Stimulated activated CD8-positive, alpha-beta memory T cell treated with anti-CD3 and anti-CD28 coated beads, Interleukin-7, amount 100 ng/mL, for 1 hour (primary cell): ENCODE measurements at places on chromosomes 7 and 10.

DNA sequence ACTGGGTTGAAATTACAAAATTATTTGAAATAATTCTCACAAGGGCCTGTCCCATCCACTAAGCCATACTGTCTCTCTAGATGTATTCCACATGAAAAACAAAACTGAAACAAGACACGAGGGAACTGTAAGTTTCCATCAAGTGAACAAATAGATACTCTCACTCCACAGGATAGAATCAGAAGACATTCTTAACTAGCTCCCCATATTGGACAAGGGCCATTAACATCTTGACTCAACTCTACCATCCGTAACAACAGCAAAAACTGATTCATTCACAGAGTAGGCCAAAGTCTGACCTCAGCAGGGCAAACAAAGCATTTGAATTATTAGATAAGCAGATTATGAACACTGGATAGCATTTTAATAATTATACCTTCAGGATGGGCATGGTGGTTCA lies 29.1 kb downstream of the UBE2H start:
- DNase-seq, result no peak

DNA sequence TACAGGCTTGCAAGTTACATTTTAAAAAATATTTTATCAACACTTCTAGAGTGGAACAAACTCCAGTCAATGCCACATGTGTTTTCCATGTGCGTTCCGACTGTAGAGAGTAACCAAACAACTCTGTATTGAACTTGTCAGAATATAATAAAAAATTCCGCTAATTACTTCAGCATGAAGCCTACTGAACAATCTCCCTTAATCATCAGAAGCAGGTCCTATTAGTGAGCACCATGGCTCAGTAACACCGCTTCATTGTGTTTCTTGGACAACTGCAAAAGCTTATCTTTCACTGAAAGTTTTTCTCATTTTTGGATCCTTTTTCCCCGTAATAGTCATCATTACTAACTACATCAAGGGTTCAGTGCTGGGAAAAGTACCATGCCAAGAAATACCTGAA lies 117.0 kb downstream of the MKX start:
- no peak for DNase-seq

DNA sequence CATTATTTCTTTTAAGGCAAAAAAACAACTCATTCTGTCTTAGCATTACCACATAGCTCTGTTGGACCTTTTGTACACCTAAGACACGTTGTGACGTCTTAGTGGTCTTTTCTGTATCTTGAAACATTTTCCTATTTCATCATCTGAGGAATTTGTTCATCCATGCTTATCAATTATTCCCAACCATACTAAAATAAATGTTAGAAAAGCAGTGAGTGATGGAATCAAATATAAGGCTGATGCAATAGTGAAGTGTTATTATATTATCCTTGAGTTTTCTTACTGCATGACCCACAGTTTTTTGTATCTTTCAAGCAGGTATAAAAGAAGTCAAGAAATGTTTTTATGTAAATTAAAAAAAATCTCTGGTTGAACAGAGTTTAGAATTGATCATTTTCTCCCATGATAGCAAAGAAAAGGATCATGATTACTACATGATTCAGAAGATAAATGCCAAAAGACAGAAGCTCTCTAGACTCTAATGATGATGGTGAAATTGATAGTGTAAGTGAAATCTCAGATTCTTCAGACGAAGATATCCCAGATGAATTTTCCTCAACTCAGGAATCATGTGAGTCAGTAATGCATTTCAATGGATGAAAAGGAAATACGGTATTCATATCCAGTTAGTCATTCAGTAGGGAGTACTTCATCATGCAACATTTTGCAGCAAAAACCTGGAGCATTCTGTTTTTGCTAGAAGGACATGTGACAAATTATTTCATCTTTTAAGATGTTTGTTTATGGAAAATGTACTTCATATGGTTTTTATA lies 51.4 kb downstream of the CELF2 start:
- no peak for DNase-seq

DNA sequence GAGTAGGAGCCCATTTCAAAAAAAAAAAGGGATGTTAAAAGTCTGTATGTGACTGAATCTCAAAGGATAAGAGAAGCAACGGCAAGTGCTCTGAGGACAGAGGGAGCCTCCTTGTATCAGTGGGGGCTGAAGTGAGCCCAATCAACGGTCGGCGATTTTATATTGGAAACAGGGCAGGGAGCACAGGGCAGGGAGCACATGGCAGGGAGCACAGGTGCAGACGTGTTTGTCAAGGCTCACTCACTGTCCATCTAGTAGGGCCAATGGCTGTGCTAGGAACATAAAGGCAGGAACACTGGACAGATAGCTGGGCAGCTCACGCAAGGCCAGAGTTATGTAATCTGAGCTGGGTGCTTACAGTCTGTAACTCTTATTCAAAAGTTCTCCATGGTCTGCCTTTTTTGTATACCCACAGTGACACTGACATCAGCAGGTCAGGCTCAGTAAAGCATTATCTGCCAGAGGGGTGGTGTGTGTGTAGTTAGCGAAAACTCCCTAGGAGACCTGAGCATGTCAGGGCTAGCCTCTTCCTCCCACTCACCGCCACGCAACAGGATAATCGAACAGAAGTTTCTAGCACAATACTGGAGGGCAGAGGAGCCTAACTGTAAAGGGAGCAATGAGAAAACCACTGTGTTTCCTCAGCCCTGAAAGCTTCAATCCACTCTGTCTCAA lies 15.4 kb downstream of the AKR1B1 start:
- no peak for DNase-seq

DNA sequence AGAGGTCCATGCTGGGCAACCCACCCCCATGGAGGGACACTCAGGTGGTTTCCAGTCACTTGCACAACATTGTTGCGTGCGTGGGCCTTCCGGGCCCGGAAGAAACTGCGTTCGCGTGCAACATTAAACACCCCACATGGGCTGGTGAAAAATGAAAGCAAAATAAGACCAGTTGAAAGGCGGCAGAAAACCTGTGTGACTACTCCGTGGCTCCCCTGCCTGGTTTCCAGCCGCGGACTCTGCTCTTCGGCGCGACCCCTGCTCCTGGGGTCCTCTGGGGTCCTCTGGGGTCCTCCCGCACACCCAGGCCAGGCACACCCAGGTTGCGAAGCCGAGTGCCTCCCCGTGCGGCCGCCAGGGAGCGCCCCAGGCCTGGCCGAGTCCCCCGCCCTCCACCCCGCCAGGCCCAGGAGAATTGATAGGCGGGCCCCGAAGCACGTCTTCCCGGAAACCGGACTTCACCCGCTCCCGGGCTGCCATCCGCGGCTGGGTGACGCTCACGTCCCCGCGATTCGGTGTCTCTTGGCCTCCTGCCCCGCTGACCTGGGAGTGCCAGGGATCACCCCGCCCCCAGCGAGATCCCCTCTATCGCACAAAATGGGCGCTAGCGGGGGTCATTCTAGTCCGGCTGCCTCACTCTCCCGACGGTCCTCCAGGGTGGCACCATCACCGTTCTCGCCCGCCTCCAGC lies 1.9 kb upstream of the SH2D4B start:
- DNase-seq, result peak; percentile 41

DNA sequence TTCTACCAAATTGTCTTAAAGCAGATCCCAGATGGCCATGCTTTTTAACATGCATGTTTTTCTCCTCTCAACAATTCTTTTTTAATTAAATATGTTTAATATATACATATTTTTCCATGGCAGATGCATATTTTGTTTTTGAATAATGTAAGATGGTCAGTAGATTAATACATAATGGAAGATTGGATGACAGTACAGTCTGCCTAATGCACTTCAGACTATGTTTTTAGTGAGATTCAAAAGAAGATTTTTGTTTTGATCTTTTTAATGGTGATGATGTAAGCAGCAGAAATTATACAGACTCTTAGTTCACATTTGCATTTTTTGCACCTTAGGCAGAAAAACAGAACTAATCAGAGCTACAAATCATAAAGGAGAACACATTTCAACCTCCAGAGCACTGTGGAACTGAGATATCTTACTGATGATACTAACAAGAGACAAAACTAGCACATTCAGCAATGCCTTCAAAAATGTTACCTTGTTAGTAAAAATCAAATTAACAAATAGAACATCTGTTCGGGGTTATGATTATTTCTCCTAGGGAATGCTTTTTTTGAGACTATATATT lies 203.4 kb downstream of the PHF14 start:
- DNase-seq, result no peak

DNA sequence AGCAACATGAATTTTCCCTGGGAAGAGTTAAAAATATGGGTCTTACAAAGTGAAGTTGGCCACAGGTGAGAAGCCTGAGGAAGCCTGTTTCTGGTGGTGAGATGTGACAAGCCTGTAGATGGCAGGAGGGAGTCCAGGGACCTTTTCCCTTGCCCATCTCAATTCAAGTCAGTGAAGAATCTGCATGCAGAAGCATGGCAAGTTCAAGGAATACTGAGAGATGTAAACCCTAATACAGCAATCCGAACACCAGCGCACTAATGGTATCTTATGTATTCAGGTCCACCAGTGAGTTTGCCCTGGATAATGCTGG lies 73.6 kb downstream of the RHOBTB1 start:
- no peak for DNase-seq

GRCh38 chr7:17370901-17371585 lies 72.6 kb downstream of the AHR start:
- DNase-seq, result no peak

GRCh38 chr7:107972075-107972482 lies 30.9 kb downstream of the LAMB1 start:
- no peak for DNase-seq

DNA sequence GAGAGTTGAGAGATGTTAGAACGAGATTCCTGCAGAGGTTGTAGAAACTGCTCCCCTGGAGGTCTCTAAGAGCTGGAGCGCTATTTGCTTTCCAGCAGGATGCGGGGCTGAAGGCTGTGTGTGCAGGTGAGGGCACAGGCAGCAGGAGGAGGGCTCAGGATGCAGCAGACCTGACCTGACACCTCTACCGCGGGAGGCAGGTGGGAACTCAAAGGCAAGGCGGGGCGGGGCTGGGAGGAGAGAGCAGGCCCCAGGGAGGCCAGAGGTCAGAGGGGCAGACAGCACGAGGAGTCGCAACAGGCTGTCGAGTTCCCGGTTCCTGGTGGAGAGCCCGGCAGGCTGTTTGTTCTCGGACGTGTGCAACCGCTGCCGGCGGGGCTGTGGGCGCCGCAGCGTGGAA lies 7.9 kb upstream of the CRTAC1 start:
- no peak for DNase-seq

DNA sequence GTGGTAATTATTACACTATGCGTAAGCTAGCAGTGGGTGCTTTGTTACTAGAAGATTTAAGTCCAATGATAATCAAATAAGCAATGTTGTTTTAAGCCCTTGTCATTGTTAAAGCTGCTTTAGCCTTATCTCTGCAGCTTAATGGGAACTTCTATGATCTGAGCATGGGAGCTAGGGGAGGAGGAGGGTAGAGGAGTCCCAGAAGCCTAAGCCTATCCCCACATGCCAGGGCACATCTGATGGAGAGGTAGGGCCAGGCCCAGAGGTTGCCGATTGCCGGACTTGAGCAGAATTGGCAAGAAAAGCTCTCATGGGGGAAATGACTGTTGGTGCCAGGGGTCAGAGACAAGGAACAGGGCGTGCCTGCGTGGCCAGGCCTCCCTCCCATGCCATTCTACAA lies 13.4 kb downstream of the CUBN start:
- DNase-seq, result no peak

DNA sequence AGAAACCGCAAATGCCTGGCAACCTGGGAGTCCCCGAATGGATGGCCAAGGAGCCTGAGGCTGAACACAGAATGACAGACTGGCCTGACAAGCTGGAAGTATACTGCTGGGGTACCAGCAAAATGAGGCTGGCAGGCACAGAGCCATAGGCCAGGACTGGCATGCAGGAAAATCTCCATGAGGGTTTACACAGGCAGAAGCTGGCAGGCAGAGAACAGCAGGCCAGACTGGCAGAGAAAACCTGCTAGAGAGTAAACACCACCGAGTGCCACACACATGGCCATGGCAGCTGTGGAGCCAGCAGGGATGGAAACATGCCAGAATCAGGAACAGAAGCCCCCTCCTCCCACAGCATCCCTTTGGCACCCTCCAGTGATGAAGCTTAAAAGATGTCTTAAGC lies 63.4 kb downstream of the CRPPA start:
- DNase-seq, result no peak

DNA sequence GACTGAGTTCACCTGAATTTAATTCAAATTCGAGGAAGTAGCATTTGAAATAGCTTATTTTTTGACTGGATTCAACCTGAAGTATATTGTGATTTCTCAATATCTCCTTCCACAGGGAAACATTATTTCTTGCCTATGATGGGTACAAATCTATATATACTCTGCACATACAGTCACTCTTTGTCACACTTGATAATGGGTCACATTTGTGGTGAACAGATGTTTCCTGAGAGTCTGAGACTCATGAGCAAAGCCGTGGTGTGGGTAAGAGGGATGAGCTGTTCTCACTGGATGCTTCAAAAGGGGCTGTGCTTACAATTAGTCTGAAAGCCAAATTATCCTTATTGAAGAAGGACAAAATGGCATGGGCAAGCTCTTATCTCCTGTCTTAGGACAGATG lies 18.0 kb upstream of the TBXAS1 start:
- no peak for DNase-seq

DNA sequence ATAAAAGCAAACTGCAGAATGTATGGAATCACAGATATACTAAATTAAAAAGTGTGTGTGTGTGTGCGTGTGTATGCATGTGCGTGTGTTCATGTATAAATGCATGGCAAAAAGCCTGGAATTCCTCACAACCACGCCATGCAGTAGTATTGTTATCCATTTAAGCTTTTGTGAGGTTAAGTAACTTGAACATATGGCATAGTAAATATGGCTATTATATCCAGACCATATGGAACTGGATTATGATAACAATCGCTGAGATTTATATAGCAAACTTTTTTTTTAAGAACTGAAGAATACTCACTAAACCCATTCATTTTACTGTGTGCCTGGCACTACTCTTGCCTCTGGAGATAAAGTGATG lies 22.3 kb upstream of the NANOS1 start:
- no peak for DNase-seq
